ENCODE measurements at places on chromosomes 7 and 10.

GRCh38 chr7:157862731-157863130, 525.9 kb downstream of the DNAJB6 start:
- no peak for DNase-seq

DNA sequence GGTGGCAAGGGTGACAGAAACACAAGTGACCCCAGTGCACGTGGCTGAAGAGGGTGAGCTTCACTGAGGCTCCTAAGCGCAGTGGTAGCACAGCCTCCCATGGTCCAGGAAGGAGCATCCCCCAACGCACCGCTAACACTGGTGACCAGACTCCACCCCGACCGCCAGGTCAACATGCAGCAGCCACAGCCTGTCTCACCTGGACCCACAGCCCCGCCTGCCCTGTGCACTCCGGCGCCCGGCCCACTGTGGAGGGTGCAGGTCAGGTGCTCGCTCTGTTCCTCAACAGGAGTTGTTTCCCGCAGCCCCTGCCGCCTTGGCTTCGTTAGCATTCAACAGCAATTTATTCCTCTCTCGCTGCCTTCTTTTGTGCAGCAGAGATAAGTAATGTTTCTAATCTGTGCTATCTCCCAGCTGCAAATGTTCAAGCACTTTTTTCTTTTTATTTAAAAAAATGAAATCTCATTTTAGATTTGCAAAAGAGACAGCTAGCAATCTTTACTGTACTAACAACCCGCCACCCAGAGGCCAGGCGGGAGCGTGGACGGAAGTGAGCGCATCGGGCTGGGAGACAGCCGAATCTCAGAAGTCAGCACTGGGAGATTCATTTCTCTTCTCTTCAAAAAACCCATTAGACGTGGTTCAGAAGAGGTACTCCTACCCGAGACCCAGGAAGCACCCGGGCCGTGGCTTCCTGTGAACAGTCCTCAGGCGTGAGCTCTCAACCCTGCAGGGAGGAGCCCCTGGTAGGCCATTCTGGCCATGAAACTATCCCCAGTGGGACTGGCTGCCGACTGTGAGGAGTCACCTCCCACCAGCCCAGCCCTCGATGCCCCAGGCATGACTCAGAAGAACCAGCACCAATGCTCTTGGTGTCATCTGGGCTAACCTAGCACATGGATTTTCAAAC, 133.4 kb downstream of the MAD1L1 start:
- DNase-seq, result no peak

DNA sequence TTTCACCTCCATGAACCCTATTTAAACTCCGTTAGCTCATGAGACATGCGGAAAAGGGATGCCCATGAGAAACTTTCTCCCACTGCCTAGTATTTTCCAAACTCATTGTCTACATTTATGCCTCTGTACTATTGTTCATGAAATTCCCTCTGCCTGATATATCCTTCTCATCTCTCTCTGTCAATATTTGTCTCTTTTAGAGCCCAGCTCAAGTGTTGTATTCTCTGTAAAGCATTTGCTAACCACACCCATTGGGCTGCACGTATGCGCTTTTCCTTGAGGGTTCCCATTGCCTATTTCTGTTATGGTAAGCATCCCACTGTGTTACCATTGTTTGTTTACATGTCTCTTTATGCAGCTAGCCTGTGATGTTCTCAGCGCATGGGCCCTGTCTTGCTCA, 211.4 kb downstream of the MDFIC start:
- DNase-seq, result no peak

DNA sequence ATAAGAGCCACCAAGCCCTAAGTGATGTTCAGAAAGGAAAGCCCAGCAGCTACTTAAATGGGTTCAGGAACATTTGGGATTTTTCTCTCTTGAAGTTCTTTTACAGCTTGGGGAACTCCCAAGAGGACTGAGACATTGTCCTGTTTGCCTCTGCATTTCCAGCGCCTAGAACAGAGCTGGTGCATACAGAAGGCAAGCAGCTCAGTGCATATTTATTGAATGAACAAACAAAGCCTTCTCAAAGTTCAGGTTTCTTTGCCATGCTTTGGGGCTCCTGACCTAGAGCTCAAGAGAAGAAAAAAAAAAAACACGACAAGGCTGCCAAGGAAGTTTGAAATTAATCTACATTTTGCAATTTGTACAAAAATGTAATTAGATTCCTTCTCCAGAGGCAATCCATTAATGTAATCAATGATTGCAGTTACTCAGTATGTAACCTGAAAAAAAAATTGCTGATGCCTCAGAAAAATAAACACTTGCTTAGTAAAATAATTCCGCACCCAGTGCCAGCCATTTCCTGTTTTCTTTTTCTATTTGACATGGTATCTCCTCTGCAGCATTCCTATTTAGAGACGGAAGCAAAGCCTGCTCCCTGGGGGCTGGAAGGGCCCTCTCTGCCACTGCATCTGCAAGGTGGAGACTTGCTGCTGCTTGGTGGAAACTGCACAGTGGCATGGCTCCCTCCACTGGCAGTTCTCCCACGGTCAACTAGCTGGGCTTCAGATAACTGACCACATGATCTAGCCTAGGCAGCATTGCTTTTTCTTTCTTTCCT, 157.3 kb downstream of the TMEM178B start:
- DNase-seq, result no peak

- DNase-seq, result no peak
Measured at GRCh38 chr7:28792858-28793257, 165.3 kb downstream of the TRIL start.
